ENCODE measurements at places on chromosomes 7 and 10.

DNA sequence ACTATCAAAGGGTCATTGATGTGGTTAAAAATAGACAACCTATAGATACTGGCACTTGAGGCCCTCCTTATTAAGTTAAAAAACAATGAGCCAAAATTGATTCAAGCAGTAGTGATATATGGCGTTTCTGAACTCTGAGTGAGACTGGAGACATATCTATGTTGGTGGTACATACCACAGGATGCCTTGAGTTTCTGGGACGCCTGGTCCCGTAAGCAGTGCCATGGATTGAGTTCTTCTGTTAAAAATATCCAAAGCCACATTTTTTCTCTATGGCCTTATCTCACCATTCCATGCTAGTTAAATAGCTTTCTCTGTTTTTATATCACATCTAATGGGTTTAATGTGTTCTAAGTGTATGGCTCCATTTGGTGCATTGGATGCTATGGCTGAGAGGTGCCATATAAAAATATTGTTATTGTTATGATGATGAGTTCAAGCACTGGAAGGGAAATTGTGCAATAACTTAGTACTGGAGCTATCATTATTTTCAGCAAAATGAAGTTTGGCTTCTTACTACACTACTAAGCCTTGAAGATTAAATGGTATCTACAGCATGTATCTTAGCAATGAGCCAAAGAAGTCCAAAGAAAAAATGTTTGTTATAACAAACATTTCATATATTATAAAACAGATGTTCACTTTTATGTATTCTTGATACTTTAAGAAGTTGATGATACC, 713.9 kb downstream of the SUGCT start:
- DNase-seq = no peak

DNA sequence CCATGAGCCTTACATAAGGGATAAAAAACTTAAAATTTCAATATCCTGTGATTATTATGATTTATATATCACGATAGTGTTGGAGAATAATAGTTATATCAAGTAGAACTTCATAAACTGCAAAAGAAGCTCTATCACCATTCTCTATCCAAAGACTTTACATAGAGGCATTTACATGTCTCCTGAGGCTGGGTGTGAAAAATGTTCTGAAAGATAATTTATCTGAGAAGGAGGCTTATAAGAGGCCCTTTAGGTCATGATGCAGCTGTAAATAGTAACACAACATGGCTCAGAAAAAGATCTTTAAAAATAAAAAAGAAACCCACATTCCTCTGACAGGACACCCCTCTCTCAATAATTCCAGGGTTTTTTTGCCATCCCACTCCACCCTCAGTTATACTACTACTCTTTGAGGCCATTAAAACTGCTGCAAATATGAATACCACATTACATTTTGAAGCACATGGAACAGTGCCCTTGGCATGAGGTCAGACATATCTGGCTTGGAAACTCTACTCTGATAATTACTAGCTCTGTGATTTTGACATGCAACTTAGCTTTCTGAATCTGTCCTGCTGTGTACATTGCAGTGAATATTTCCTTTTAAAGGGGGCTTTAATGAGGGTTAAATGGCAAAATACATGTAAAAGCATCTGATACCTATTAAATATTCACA, 55.5 kb downstream of the SLC16A12 start:
- no peak for DNase-seq

- DNase-seq = no peak
These were observed 409.9 kb upstream of the SHH start for GRCh38 chr7:156222151-156222550.

DNA sequence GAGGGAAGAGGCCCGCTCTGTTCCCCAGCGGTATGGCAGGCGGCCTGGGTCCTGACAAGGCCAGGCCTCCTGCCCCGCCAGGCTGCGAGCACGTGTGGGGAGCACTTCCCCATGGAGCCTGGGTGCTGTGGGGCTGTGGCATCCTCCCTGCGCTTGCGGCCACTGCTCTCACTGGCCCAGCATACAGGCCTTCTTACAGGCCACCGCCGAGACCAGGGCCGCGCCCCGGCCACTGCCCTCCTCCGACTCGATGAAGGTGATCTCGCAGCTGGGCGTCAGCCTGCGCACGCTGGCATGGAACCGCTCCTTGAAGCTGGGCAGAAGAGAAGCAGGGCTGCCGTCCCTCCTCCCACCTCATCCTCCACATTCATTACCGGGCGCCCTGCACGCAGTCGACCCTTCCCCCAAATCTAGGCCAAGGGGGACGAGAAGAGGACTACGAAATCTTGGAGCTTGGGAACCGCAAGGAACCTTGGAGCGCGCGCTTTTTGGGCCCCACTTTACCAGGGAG, 3.9 kb upstream of the MYL7 start:
- DNase-seq = no peak

- DNase-seq = no peak
These were observed 68.1 kb downstream of the PDGFA start for GRCh38 chr7:451255-452225.

GRCh38 chr7:44885394-44886317, at the start of gene PURB:
Gene PURB, minus strand, starts transcription at chr7:44885530. Its CDS starts 182 bp downstream, at chr7:44885348.
- peak; percentile 98 for DNase-seq

- DNase-seq = no peak
These were observed 350.4 kb downstream of the DNAJB6 start for GRCh38 chr7:157687158-157687557.

- peak; percentile 28 for DNase-seq
These were observed 68.2 kb downstream of the CUBN start for GRCh38 chr10:17061418-17061817.

- no peak for DNase-seq
These were observed 44.0 kb downstream of the LDB3 start for GRCh38 chr10:86712317-86712707.

DNA sequence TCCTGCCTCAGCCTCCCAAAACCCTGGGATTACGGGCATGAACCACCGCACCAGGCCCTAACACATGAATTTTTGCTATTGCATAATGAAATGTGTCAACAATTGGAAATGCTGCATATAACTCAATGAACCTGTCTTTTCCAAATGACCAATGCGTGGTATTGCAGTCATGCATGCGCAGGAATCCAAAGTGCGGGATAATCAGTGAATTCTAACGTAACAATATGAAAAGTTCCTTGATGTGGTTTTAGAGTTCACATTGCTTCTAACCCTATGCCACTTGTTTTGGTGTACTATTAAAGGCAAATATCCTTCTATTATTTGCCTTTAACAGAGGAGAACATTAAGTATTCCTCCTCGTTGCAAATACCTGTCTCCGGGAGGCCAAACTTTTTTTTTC, 10.5 kb downstream of the TDRD1 start:
- DNase-seq = no peak

GRCh38 chr7:8151161-8151725, 110.7 kb downstream of the ICA1 start:
- no peak for DNase-seq

DNA sequence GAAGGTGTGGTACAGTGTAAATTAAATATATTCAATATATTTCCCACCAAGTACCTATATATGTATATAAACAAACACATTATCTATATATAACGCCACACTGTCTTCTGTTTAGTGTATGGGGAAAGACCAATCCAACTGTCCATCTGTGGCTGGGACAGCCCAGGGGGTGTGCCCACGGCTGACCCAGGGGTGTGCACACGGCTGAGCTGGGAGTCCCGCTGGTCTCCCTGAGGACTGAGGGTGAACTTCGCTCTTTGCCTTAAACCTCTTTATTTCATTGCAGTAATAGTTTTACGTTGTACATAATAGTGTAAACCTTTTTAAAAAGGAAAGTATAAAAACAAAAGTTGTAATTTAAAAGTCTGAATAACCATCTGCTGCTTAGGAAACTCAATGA, 6.3 kb downstream of the EN2 start:
- no peak for DNase-seq

DNA sequence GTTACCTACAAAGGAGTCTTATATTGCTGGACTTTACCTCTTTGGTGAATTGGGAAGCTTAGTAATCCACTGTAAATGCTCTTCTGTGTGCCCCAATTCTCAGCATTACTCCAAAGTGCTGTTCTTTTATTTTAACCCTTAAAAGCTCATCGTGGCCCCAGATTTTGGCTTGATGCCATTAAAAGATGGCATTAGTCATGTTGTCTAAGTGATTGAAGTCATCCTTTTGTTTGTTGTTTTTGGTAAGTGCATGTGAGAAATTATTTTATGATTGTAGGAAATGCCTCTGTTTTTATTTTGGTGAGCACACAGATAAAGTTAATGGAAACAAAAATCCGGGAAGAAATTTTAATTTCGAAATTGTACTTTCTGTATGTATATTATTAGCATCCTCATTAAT, 82.5 kb upstream of the GATA3 start:
- no peak for DNase-seq

DNA sequence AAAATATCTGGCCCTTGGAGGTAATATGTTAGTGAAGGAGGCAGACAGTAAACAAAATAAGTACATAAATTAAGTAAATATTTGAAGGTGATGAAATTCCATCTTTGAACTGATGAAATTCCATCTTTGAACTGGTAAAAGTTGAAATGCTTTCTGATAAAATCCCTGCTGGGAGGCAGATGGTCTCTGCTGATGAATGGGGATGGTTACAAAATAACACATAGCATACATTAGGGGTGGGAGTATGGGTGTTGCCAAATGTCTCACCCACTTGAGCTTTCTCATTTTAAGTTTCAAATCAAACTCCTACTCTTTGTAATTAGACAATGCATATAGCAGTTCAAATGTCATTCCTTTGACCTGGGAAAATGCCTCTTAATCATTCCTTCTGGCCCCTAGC, 77.5 kb upstream of the SORCS3 start:
- DNase-seq = no peak

- no peak for DNase-seq
These were observed 288.3 kb upstream of the NFE2L3 start for GRCh38 chr7:25863729-25864110.

DNA sequence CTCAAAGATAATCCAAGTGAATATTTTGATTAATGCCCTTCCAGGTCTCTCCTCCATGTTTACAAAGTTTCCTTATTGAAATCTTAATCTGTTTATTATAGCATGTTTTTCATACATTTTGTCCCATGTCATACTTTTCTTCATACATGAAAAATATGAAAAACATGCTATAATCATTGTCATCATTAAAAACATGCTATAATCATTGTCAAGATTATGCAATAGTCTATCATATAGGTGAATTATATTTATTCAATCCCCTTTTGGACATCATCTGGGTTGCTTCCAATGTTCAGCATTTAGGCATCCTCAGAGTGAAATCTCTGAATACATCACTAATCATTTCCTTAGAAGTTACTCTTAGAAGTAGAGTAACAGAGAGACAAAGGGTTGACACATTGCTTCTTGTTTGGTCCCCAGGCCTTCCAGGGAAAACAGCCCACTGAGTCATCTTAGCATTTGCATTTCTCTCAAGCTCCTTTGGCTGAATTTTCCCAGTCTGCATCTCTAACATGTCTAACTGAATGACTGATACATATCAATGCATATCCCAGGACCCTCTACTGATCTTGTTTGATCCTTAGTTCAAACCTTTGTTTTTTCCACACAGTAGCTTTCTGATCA, 87.0 kb downstream of the SGMS1 start:
- peak; percentile 26 for DNase-seq

DNA sequence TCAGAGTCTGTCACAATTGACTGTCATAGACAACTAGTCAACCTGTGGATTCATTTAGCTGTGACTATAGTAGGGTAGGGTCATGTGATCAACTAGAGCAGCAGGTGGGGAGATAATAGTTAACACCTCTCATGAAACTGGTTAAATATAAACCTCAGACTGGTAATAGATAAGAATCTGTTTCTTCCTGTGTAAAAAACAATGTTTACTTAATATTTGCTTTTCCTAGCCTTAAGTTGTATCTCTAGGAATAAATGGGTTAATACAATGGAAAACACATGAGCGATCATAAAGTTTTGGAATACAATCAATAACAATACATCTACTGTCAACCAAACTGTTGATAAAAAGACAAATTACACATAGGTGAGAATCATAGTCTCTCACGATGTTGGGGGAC, 43.4 kb upstream of the ITGB8 start:
- DNase-seq = no peak

GRCh38 chr10:73060738-73061635, 35.7 kb downstream of the P4HA1 start:
- DNase-seq = peak; percentile 27

- no peak for DNase-seq
These were observed 310.8 kb downstream of the MAGI2 start for GRCh38 chr7:79142706-79143105.

DNA sequence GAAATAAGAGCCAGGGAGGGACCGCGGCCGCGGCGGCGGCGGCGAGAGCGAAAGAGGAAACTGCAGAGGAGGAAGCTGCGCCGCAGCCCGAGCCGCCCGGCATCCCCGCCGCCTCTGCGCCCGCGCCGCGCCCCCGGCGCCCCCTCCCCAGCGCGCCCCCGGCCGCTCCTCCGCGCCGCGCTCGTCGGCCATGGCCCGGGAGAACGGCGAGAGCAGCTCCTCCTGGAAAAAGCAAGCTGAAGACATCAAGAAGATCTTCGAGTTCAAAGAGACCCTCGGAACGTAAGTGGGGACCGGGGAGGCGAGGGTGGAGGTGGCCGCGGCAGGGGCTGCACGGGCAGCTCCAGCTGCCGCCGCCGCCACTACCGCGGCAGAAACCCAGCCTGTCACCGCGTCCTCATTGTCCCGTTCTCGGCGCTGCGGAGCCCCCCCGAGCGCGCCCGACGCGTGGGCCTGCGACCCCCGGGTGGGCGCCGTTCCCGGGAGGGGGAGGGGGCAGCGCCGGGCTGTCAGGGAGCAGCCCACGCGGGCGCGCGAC, 351 bp downstream of the CAMK1D start:
- no peak for DNase-seq

DNA sequence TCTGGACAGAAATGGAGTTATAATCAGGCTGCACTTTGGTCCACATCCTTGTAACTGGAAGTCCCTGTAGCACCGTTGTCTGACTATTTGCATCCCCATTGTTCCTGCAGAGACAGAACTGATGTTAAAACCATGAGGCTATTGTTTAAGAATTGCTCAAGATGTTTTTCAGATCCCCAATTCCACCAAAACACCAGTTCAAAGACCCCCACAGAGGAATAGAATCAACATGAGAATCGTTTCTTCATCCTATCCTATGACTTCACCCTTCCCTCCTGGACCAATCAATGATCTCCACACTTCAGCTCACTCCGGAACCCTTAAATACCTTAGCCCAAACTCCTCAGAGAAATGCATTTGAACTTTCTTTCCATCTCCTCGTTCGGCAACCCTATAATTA, 57.1 kb upstream of the GRID1 start:
- DNase-seq = no peak

DNA sequence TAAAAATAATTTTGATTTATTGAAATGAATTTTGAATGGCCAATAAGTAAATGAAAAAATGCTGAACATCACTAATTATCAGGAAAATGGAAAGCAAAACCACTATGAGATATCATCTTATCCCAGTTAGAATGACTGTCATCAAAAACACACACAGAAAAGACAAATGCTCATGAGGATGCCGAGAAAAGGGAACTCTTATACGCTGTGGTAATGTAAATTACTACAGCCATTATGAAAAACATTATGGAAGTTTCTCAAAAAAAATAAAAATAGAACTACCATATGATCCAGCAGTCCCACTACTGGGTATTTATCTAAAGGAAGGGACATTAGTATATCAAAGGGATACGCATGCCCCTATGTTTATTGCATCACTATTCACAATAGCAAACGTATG, 15.8 kb downstream of the SCIN start:
- no peak for DNase-seq

All from HFFc6 (cell line).